ENCODE measurements at places on chromosomes 1 and 21. TPM values are rescaled to one million over a fixed set of nuclear protein-coding genes. Genes with fewer than 3 reads are reported as not detected.

RGS4 gene
- 10.0 TPM for polyA plus RNA-seq

SPRR2B gene
- not detected for polyA plus RNA-seq

MPL gene
- polyA plus RNA-seq, result not detected

IVL gene
- polyA plus RNA-seq, result not detected

GRCh38 chr1:177082855-177083693 is 81.4 kb downstream of the ASTN1 start:
- H3K4me1 ChIP-seq, result peaks cover 6% of the 10 kb centered on the region
- DNase-seq, result no peak
- no peak overlapping the region for H3K4me3 ChIP-seq

GRCh38 chr1:50693829-50694228 is 266.2 kb downstream of the FAF1 start:
- H3K4me3 ChIP-seq, result no peak overlapping the region
- no peaks in the 10 kb centered on the region for H3K4me1 ChIP-seq
- no peaks in the 10 kb centered on the region for H3K36me3 ChIP-seq
- no peak for DNase-seq
- no peaks in the 10 kb centered on the region for H3K27me3 ChIP-seq

- no peak for DNase-seq
- no peak overlapping the region for H3K27ac ChIP-seq
- H3K36me3 ChIP-seq, result no peaks in the 10 kb centered on the region
- no peaks in the 10 kb centered on the region for H3K4me1 ChIP-seq
Measured at GRCh38 chr1:14067036-14067435, 367.0 kb downstream of the PRDM2 start.

GRCh38 chr21:20741445-20741844 is 256.8 kb upstream of the NCAM2 start:
- H3K27me3 ChIP-seq, result no peaks in the 10 kb centered on the region
- H3K4me3 ChIP-seq, result no peak overlapping the region
- no peaks in the 10 kb centered on the region for H3K4me1 ChIP-seq
- H3K36me3 ChIP-seq, result no peaks in the 10 kb centered on the region
- no peak overlapping the region for H3K27ac ChIP-seq

DNA sequence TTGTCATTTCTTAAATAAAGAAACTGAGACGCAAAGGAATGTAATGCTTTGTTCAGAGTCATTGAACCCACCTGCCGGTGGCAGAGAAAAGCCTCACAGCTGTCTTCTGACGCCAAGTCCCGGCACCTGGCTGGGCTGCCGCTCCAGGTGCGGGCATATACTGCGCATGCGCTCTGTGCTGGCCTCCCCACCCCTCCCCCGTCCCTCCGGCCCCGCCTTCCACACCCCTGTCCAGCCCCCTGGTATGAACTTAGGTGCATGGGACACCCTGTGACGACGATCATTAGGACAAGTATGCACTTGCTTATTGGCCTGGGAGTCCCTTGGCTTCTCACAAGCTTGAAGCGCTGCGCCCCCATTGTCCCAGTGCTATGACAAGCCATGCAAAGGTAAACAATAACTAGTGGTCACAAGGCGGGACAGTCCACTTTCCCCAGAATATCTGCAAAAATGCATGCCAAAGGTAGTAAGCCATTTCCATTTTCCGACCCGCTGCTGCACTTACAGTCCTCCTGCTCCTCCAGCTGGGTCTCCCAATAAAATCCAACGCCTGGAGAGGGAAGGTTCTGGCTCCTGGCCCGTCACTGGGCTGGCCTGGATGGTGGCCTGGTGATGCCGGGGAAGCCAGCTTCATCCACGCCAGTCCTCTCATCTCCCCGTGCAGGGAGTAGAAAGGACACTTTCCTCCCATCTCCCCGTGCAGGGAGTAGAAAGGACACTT is 100.4 kb downstream of the PSMG1 start:
- H3K4me3 ChIP-seq, result no peak overlapping the region
- no peaks in the 10 kb centered on the region for H3K27me3 ChIP-seq
- no peak overlapping the region for H3K27ac ChIP-seq
- no peaks in the 10 kb centered on the region for H3K36me3 ChIP-seq
- no peak for DNase-seq

GRCh38 chr1:50697440-50698421 is 262.3 kb downstream of the FAF1 start:
- no peak overlapping the region for H3K27ac ChIP-seq
- H3K4me3 ChIP-seq, result no peak overlapping the region
- no peaks in the 10 kb centered on the region for H3K27me3 ChIP-seq
- no peak for DNase-seq
- no peaks in the 10 kb centered on the region for H3K4me1 ChIP-seq

- H3K4me1 ChIP-seq, result peaks cover 19% of the 10 kb centered on the region
- DNase-seq, result no peak
- no peaks in the 10 kb centered on the region for H3K27me3 ChIP-seq
- no peaks in the 10 kb centered on the region for H3K36me3 ChIP-seq
Measured at GRCh38 chr1:172147541-172147940, 272.9 kb upstream of the C1orf105 start.

DNA sequence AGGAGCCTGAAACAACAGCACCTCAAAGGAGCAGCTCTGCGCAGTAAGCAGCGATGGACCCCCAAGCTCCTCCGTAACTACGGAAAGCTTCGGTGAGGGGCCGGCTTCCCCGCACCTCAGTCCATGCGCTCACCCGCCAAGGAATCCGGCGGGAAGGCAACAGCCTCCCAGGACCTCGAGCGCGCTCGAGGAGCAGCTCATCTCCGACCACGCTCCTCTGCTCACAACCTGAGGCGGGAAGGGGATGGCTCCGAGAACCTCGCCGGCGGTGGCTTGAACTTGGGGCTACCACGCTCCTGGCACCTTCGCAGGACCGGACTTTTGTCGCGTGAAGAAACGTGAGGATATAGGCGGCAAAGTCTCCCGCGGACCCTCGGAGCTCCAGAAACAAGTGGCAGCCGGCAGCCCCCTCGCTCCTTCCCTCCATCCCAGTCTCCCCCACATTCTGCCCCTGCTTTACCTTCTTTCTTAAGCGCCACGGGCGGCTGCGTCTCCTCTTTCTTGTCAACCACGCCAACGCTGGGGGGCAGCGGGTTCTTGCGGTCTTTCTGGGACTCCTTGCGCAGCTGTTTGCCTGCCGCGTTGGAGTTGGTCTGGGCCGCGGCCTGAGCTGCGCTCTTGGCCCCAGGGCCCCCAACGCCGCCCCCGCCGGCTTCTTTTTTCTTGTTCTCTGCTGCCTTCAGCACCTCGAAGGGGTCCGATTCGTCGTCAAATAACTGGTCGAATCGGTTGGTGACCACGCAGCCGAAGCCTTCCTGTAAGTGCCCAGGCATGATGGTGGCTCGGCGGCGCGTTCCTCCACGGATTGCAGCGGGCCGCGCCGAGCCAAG is 459 bp downstream of the SERBP1 start:
- peaks cover 52% of the 10 kb centered on the region for H3K4me1 ChIP-seq
- H3K36me3 ChIP-seq, result peaks cover 16% of the 10 kb centered on the region
- DNase-seq, result peak; percentile 41
- no peaks in the 10 kb centered on the region for H3K27me3 ChIP-seq
- peak overlapping the region; percentile 97 for H3K4me3 ChIP-seq

DNA sequence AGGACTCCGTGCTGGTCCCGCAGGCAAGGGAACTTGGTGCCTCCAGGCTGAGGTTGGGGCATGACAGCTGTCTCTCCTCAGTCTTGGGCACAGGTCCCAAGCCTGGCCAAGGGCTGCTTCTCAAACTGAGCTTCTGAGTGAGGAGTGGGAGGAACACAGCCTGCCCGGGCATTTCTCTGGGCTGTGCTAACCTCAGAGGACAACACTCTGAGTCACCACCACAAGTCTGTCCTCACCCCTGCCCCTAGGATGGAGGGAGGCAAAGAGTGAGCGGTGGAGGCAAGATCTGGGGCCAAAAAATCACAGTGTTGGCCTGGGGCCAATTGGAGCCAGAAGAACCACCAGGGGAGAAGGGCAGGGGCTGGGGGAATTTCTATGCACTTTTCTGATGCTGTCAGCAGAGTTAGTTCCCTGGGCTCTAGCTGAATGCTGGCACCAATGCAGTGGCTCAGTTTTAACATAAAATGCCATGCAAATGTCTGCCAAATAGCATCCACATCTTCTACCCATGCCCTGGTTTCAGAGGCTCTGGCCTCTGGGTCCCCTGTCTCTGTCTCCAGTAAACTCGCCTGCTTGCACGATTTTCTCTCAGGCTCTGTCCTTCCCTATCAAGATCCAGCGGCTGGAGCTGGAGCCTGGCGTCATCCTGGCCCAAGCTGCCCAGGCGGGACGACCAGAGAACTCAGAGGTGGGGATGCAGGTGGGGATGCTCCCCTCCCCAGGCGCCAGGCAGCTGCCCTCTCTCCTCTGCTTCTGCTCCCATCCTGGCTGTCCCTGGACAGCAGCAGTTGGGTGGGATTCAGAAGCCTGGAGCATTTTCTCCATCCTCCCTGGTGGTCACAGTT is 11.0 kb upstream of the CDK18 start:
- H3K27me3 ChIP-seq, result no peaks in the 10 kb centered on the region
- DNase-seq, result peak; percentile 92
- peaks cover 7% of the 10 kb centered on the region for H3K4me1 ChIP-seq
- H3K4me3 ChIP-seq, result no peak overlapping the region
- H3K36me3 ChIP-seq, result no peaks in the 10 kb centered on the region

DNA sequence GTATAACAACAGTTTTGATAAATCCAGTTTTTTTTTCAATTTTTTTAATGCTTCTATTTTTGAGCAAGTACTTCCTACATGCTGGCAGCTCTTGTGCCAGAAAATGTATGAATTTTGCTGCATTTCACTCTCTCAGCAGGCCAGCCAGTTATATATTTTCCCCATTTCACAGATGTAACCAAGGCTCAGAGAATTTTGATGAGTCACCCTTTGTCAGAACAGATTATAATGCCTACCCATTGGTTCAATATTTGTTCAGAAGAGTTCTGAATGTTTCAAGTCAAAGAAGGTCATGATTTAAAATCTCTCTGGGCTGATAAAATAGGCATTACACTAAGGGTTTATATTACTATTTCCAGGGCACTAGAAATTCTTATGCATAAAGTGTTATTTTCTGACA is 452.2 kb downstream of the RWDD3 start:
- H3K4me1 ChIP-seq, result no peaks in the 10 kb centered on the region
- H3K27ac ChIP-seq, result no peak overlapping the region
- H3K27me3 ChIP-seq, result no peaks in the 10 kb centered on the region
- DNase-seq, result no peak

DNA sequence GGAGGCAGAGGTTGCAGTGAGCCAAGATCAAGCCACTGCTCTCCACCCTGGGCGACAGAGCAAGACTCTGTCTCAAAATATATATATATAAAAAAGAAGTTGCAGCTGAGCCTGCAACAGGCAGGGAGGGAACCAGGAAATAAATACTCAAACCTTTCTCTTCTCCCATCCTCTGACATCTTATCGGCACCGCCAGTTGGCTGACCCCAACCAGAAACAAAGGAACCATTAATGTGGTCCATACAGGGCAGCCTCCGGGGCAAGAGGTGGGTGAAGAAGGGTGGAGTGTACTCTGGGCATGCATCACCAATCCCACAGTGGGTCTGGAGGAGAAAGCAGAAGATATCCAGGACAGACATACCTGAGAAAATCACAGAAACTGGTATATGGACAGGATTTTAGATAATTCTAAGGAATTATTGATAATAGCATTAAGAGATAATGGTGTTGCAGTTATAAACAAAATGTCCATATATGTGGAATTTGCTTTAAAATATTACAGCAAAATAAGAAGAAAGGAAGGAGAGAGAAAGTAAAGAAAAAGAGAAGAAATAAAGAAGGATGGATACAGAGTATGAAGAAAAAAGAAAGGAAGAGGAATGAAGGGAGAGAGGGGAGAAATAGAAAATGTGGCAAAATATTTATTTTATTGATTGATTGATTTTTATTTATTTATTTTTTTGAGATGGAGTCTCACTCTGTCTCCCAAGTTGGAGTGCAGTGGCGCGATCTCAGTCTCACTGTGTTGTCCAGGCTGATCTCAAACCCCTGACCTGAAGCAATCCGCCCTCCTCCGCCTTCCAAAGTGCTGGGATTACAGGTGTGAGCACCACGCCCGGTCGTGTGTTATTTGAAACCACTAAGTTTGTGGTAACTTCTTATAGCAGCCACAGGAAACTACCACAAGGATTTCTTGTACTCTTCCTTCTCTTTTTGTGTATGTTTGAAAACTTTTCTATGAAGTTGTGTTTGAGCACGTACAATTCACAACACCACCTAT is 4.1 kb upstream of the PTAFR start:
- no peaks in the 10 kb centered on the region for H3K27me3 ChIP-seq
- H3K36me3 ChIP-seq, result no peaks in the 10 kb centered on the region
- DNase-seq, result no peak
- H3K4me1 ChIP-seq, result no peaks in the 10 kb centered on the region
- H3K4me3 ChIP-seq, result no peak overlapping the region
- no peak overlapping the region for H3K27ac ChIP-seq

DNA sequence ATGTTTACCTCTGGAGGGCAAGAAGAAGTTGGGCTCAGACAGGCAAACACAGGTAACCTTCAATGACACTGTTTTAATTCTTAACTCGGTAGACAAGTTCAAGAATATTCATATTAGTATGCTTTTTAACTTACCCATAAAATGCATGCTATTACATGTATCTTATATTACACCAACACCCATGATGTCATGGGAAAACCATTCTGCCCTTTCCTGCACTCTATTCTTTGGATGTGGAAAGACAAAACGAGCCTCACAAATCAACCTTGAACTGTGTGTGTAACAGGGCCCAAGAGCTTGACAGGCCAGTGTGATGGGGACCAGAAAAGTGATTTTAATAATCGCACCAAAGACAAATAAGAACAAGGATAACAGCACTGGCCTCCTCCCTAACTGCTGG is 22.6 kb upstream of the RAP1GAP start:
- H3K36me3 ChIP-seq, result peaks cover 37% of the 10 kb centered on the region
- H3K4me1 ChIP-seq, result no peaks in the 10 kb centered on the region
- H3K27ac ChIP-seq, result no peak overlapping the region
- DNase-seq, result no peak
- no peak overlapping the region for H3K4me3 ChIP-seq
- H3K27me3 ChIP-seq, result no peaks in the 10 kb centered on the region

DNA sequence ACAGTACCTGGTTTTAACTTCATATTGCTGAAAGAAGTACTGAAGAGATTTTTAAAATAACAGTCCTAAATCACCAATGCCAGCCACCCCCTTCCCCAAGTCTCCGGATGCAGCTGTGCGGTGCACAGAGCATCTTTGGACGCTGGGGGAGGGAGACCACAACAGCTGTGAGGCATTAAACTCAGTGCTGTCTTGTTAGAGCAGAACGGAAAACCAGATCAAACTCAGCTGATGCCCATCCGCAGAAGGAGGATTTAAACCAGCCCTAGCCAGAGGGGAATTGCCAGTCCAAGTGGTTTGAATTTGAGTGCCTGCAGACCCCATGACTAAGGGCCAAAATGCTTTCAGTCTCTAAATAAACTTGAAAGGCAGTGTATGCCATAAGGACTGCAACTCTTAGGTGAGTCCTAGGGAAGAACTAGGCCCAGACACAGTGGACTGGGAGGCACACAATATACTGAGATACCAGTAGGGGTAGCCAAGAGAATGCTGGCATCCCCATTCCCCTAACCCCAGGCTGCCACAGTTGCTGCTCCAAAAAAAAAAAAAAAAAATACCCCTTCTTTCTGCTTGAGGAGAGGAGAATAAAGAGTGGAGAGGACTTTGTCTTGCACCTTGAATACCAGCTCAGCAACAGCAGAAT is 576.2 kb downstream of the NEGR1 start:
- no peaks in the 10 kb centered on the region for H3K36me3 ChIP-seq
- H3K27ac ChIP-seq, result no peak overlapping the region
- H3K4me1 ChIP-seq, result no peaks in the 10 kb centered on the region
- no peak for DNase-seq
